Activated T-cell treated with anti-CD3 and anti-CD28 coated beads for 4 hours (primary cell): ENCODE measurements at places on chromosomes 2 and 18.

- DNase-seq, result no peak
Observed at GRCh38 chr18:5961097-5961827, 65.9 kb upstream of the TMEM200C start.

DNA sequence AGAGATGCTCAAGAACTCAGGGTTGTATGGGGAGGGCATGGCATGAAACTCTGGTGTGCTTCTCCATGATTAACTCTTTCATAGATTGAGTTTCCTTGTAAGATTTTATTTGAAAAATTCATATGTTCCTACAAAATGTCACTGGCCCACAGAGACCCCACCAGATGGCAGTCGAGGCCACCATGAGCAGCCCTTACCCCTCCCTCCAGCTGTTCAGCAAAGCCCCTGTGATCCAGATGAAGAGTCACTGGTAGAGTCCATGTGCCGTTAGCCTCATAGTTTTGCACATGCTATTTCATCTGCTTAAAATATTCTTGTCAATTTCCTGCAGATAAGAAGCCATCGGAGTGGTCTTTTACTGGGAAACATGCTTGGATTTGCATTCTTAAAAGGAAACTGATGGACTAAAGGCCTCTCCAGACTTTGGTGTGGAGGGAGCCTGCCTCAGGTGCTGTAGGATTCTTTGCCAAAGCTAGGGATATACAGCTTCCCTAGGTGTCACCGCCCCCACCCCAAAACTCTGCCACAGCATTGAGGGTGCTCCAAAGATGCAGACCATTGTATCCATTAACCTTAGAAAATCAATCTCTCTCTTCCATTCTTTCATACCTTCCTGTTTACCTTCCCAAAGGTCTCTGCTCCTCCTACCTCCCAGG, 18.8 kb downstream of the ZNF385B start:
- no peak for DNase-seq

GRCh38 chr18:22344908-22345670, 72.6 kb downstream of the CTAGE1 start:
- DNase-seq, result no peak

DNA sequence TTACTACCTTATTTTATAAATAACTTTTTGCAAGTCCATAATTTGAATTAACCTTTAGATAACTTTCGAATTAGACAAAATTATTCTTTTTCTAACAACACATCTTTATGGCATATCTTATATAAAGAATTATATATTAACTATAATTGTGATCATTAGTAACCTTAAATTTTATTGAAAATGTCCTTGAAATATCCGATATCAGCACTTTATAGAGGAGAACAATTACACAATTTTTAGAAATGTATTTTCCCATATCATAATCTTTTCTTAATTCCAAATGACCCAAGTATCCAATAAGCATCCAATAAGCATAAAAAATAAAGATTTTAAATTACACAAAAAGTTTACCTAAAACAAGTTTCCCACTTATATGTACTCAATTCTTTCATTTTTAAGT, 7.3 kb upstream of the GCC2 start:
- DNase-seq, result no peak
